Naive thymus-derived CD4-positive, alpha-beta T cell (primary cell): ENCODE measurements at places on chromosomes 13 and 19.

GRCh38 chr13:20544201-20544923, 18.7 kb upstream of the CRYL1 start:
- no peak for DNase-seq

DNA sequence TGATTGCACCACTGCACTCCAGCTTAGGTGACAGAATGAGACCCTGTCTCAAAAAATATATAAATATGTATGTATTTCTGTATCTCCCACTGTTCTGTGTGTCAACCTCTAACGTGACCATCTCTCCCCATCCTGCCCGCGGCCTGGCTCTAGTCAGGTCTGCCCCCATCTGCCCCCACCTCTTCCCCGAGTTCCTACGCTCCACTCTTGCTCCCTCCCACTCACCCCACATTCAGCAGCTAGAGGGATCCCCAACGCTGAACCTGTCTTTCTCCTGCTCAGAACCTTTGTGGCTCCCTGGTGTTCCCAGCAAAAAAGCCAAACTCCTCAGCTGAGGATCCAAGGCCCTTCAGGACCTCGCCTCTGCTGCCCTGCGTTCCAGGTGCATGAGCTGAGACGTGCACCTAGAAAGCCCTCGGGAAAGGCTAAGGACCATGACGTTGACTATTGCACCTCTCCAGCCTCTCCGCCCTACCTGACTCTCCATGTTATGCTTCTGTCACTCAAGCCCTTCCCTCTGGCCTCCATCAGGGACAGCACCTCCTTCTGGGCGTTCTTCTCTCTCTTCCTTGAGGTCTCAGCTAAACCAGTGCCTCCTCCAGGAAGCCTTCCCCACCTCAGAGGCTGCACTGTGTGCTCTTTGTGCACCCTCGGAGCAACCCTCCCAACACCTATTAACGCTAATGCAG, 18.1 kb downstream of the AKT2 start:
- no peak for DNase-seq

DNA sequence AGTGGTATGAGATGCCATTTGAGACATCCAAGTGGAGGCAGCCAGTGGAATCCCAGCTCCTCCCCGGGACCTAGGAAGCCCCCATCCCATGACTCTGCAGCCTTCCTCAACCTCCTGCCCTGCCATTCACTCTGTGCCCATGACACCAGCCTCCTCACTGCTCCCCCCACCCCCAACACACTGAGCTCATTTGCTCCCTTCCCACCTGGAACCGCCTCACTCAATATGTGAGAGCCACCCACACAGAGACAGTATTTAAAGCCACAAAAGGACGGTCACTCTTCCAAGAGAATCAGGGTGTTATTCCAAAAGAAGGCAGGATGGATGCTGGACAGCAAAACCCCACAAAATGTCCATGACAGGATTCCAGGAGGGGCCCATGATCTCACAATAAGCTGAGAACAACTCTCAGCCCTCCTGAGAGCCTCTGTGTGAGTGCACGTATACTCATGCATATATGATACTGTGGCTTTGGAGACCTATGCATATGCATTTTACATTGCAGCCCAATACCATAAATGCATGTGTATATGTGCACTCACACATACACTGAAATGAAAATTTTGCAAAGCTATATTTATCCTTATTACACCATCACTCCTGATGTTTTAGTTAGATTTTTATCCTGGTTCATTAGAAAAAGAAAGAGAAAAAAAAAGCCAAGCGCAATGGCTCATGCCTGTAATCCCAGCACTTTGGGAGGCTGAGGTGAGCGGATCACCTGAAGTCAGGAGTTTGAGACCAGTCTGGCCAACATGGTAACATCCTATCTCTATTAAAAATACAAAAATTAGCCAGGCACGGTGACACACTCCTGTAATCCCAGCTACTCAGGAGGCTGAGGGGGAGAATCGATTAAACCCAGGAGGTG, 10.8 kb upstream of the RANBP3 start:
- DNase-seq = no peak

DNA sequence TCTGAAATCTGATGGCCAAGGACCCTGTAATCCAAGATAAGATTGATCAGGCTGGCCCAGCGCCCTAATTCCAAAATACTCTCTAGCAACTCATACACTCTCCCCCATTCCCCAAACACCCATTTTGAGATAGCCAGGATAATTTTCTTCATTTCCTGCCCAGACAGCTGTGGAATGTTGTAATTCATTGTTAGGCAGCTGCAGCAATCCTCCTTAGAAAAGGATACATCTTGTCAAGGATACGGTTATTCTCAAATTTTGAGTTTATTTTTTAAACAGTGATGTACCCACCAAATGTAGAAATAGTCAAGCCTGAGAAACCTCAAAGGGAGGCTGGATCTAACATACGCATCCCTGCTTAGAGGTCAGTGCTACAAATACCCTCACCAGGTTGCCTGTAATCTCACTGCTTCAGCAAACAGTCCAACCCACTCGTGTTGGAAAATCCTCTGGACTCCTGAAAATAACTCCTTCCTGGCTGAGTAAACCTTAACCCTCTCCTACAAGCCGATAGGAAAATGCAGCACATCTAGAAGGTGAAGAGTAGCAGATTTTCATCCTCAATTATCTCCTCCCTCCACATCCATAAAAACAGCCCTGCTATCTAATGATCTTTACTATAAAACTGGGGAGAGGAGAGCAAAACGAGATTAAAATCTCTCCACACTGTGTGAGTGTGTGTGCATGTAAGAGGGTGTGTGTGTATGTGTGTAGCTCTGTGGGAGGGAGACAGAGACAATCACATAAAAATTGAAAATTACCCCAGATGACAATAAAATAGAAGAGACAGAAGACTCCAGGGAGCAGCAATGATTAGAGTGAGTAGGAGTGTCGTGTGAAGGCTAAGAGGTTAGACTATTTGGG, 683.1 kb downstream of the DIAPH3 start:
- DNase-seq = no peak
